PC-3 (cell line): ENCODE measurements at places on chromosomes 6 and 20.

- peak; percentile 70 for DNase-seq
Measured at GRCh38 chr6:169558774-169559441, 142.9 kb downstream of the WDR27 start.

GRCh38 chr6:139446768-139447655, 72.6 kb upstream of the CITED2 start:
- no peak for DNase-seq

DNA sequence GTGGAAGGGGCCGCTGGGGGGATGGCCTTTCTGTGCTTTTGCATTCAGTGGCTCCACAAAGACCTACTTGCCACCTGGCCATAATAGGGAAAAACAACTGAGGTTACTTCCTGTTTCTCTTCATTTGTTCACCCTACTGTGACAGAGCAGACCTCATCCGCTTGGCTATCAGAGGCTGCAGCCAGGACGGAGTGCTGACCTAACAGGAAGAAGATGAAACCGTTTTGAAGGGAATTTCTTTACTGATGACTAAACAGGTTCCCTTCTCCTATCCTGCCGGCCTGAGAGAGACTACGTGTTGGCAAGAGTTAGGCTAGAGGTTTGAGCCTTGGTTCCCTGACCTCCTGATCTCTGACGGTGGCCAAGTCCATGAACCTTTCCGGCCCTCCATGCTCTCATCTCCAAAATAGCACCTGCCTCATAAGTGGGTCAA, 21.3 kb downstream of the PRR18 start:
- no peak for DNase-seq

GRCh38 chr6:46998436-46999017, 43.6 kb downstream of the ADGRF1 start:
- peak; percentile 32 for DNase-seq

GRCh38 chr20:49890471-49891361, 24.6 kb downstream of the SPATA2 start:
- DNase-seq = no peak

DNA sequence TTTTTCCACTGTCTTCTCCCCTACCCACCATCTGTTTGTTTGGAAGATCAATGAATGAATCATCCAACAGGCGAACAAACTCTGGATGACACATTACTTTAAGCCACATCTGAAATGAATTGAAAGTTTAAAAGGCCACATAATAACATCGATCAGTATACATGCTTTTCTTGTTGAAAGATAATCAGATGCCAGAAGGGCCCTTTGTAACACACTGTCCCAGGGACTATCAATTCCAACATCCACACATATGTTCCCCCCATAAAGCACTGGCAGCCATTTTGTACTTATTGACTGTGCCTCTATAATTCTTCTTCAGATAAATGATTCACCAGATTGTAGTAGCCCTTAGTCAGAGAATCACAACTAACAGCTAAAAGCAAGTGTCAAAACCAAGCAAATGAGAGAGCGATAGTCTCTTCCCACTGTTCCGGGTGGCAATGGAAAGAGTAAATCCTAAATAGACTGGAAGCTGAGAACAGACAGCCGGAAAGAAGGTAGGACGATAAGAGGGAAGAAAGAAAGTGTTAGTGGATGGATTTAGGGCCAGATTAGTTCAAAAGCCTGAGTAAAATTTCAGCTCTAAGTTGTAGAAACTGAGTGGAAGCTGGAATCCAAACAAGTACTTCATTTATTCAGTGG, 184.9 kb upstream of the TENT5A start:
- peak; percentile 58 for DNase-seq

GRCh38 chr6:148793721-148794120, 46.9 kb downstream of the UST start:
- no peak for DNase-seq

- DNase-seq = no peak
Measured at GRCh38 chr6:33738153-33738552, 8.6 kb downstream of the IP6K3 start.

DNA sequence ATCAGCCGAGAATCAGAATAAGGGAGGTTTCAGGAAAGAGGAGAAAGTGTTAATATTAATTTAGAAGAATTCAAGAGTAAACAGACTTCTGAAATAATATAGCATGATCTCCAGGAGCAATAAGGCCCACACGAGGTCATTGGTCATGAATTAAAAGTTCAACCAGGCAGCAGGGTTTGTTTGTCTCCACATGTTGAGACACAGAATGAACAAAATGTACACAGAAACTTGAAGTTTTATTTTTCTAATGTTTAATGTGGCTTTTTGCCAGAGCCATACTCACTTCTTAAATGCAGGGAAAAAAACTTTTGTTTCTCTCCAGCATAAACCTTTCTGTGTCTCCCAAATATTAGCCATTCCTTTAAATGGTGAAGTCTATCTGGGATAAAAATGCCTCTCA, 504.5 kb downstream of the HDGFL1 start:
- no peak for DNase-seq

- peak; percentile 94 for DNase-seq
Measured at GRCh38 chr6:45398075-45398813, 20.5 kb upstream of the SUPT3H start.

DNA sequence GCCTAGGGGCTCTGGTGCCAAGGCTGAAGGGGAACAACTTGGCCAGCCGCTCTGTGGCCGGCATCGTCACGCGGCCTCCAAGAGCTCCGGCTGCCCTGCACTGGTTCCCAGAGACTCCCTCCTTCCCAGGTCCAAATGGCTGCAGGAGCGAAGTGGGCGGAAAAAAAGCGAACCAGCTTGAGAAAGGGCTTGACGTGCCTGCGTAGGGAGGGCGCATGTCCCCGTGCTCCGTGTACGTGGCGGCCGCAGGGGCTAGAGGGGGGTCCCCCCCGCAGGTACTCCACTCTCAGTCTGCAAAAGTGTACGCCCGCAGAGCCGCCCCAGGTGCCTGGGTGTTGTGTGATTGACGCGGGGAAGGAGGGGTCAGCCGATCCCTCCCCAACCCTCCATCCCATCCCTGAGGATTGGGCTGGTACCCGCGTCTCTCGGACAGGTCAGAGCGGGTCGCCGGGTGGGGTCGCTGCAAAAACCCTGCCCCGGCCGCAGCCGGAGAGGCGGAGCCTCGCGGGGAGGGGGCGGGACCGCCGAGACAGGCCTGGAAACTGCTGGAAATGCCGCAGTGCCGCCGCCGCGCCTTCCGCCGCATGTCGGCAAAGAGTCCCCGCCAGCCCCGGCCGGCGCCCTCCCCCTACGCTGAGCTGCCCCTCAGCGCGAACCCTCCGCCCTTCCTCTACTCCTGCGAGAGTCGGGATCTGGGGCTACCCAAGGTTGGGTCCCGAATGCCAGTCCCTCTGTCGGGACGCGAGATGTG, 814 bp upstream of the HSP90AB1 start:
- DNase-seq = peak; percentile 78

DNA sequence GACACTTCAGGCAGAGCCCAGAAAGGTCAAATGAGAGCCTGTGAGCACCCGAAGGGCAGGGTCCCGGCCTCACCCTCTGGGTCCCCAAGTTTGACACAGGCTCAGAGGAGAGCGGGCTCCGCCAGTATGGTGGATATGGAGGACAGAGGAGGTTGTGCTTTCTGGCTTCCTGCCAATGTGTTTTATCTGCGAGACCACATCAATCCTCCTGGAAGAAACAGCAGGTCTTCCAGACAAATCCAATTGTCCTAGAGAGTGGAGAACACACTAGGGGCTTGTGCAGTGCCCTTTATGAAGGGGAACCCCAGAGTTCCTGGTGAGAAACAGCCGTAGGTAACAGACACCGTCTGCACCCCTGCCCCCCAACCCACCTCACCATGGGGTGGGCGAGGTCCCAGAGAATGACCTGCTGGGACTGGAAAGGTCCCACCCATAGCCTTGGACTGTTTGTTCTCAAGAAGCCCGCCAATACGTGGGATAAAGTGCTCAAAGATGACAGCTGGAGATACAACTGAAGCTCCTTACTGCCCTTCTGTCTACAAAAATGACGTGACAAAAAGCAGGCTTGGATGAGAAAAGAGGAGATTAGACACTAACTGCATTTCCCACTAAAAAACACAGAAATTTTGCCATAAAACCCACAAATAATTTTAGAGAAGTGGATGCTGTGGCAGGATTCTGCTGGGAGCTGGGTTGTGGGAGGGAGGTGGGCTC, 23.9 kb upstream of the SSTR4 start:
- no peak for DNase-seq

- DNase-seq = peak; percentile 8
Measured at GRCh38 chr6:30113003-30113759, at the start of gene TRIM31. TSS of gene TRIM31 (minus strand) at chr6:30113090. CDS start at chr6:30112805, 285 bp downstream.

DNA sequence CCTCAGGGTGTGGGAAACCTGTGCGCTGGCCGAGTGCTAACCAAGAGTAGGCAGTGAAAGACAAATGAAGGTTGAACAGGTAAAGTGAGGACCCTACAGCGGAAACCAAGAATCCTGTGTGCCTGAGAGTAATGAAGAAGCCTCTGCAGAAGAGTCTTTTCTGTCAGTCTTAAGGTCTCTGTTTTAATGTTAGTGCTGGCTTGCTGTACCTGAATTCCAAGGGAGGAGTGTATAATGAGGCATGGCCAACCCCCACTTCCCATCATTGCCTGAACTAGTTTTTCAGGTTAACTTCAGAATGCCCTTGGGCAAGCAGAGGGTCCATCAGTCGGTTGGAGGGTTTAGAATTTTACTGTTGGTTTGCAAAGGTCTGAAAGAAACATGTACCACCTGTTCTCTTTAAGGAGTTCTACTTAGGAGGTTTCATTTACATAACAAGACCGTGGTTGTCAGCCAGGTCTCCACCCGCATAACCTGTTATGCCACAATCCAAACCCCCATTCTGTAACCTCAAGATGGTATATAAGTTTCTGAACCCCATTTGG, 589 bp upstream of the PDCD2 start:
- peak; percentile 31 for DNase-seq

DNA sequence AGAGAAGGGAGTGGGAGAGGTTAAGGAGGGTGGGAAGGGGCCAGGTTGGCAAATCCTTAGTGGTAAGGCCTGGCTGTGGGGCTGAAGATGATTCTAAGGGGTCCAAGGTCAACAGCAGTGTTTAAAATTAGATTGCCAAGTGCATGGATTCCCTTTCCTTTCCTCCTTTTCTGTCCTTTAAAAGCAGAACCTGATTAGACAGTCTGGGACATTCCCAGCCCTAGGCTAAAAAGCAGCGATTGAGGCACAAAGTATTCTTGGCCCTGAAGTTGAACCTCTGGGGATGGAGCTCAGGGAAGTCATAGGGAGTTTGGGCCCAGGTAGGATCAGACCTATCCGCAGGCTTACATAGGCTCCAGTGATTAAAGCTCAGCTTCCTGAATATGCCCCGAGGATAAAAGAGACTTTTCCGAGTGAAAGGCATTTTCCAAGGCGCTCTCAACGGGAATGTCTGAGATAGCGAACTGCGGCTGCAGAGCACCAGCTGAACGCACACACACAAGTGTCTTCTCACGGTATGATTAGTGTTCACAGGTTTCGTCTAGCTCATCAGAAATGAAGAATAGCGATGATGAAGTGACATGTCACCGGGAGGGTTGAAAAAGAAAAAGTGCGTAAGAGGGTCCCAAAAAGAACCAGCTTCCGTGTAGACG, 787 bp upstream of the CARMIL1 start:
- DNase-seq = no peak
